Gastrocnemius medialis (tissue), 4 donors: ENCODE measurements at places on chromosomes 5 and 9. TPM values are rescaled to one million over a fixed set of nuclear protein-coding genes. Genes with fewer than 3 reads are reported as not detected.

- peak overlapping the region; percentile 73 for H3K27ac ChIP-seq
- H3K4me3 ChIP-seq = peak overlapping the region; percentile 68
Observed at GRCh38 chr5:10333154-10334006, 20.1 kb upstream of the MARCHF6 start.

DNA sequence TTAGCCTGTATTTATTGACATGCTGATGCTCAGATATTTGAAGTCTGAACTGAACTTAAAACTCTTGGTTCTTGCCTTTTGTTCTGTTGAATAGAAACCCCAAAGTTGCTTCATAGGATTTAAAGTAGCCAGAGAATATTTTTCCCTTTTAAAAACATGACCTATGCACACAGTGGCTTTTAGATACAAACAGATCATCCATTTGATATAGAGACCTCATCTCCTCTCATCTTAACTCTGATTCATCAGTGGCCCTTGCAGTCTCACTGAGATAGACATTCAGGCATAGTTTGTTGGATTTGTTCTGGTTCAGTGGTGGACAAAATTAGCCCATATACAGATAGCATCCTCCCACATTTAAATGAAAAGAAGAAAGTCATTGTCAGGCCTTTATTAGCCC, 43.5 kb upstream of the PJA2 start:
- H3K4me3 ChIP-seq = no peak overlapping the region
- H3K4me1 ChIP-seq = no peaks in the 10 kb centered on the region
- H3K27ac ChIP-seq = no peak overlapping the region
- no peak for DNase-seq

DNA sequence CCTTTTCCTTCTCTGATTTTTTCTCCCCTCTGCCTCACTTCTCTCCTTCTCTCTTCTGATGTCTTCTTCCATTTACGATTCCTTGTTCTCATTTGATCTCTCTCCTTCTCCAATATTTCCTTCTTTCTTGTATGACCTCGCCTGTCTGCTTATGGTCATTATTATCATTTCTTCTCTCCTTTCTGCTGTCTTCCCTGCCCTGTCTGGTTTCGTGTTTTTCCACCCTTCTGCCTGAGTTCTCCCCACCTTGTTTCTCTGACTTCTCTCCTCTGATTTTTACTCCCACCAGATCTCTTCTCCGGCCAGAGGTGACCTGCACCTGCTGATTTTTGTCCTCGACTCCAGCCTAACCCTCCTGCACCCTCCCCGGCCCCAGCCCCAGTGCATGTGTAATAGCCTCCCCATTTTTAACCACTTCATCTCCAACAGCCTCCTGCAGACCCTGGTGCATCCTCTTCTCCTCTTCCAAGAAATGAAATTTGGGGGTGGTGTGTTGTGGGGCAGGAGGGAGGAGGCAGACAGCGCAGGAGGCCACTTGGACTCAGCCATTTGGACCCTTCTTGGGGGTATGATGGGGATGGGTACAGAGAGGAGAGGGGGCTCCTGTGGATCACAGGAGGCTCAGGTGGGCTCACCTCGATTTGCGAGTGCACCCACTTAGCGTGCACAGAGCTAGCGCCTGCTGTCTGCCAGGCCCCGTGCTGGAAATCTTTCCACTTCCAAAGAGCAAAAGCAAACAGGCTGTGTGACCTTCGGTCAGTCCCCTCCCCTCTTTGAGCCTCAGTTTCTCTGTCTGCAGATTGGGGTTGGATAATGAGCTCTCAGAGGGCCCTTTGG, 32.5 kb downstream of the GSN start:
- peak overlapping the region; percentile 58 for H3K4me3 ChIP-seq
- peaks cover 36% of the 10 kb centered on the region for H3K36me3 ChIP-seq
- H3K27me3 ChIP-seq = no peaks in the 10 kb centered on the region
- no peak for DNase-seq
- H3K27ac ChIP-seq = peak overlapping the region; percentile 69

DNA sequence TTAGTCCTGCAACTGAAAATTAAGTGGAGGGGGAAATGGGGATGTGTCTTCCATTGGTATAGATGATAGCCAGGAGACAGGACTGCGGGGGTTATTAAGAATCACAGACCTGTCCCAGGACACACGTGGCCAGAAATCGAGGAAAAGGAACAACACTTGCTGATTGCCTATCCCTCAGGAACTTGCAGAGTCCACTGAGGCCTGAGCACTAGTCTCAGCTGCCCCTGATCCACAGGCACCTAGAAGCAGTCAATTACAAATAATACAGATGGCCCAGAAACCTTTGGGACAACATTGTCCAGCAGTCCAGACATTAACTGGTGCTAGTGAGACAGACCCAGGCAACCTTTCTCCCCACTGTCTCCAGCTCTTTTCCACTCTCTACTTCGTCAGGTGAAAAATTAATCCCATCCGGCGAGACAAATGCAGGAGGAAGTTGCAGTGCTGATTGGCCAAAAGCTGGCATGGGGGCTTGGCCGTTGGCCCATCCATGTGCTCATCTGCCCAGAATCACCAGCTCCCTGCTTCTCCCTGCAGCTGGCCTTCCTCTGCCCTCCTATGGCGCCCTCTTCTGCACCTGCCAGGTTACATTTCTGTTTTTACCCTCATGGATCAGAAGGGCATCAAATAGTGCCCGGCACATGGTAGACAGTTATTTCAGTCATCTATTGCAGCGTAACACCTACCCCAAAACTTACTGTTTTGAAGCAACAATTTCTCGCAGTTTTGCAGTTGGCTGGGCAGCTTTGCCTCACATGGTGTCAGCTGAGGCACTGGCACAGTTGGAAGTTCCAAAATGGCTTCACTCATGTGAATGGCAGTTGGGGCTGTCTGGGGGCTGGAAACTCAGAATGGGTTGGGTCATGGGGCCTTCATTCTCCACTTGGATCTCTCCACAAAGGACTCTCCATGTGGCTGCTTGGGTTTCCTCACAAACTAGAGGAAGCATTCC, 3.6 kb upstream of the B4GALT1 start:
- H3K36me3 ChIP-seq = no peaks in the 10 kb centered on the region
- H3K4me3 ChIP-seq = no peak overlapping the region
- peak; percentile 55 for DNase-seq
- peaks cover 13% of the 10 kb centered on the region for H3K4me1 ChIP-seq

DNA sequence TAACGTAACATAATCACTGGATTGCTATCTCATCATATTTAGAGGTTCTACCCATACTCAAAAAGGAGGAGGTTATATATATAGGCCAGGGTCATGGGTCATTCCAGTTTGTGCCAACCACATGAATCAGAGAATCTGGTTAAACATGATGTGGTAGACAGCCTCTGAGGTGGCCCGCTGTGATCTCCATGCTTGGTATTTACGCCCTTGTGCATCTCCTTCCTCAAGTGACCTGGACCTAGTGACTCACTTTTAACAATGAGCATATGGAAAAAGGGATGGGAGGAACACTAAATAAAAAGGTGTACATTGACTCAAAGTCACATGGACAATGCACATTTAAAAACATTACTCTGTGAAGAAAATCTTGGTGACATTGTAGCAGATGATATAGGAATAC, 77.7 kb upstream of the CTNND2 start:
- no peaks in the 10 kb centered on the region for H3K4me1 ChIP-seq
- DNase-seq = no peak
- H3K27ac ChIP-seq = no peak overlapping the region
- H3K4me3 ChIP-seq = no peak overlapping the region
- no peaks in the 10 kb centered on the region for H3K36me3 ChIP-seq
- H3K27me3 ChIP-seq = no peaks in the 10 kb centered on the region

DNA sequence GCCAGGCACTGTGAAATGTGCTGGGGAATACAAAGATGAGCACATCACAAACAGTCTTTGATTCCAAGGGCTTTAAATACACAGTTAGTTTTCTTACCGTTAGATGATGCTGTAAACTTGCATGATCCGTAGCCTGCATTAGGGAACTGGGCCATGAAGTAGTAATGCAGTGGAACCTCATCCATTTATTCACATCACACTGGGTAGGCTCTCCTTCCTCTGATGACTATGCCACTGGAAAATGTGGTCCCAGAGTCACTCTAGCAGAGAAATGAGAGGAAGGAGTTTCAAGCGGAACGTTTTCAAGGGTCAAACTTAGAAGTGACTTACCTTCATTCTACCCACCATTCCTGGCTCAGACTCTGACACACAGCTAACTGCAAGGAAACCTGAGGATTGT, 26.4 kb downstream of the ZFAND5 start:
- H3K4me3 ChIP-seq = no peak overlapping the region
- H3K4me1 ChIP-seq = no peaks in the 10 kb centered on the region
- no peaks in the 10 kb centered on the region for H3K36me3 ChIP-seq
- DNase-seq = no peak

GRCh38 chr9:17988489-17988888, 409.6 kb downstream of the SH3GL2 start:
- no peak overlapping the region for H3K27ac ChIP-seq
- no peaks in the 10 kb centered on the region for H3K27me3 ChIP-seq
- no peaks in the 10 kb centered on the region for H3K4me1 ChIP-seq

GRCh38 chr9:117523531-117524153, 108.8 kb upstream of the ASTN2 start:
- no peaks in the 10 kb centered on the region for H3K4me1 ChIP-seq
- no peak overlapping the region for H3K4me3 ChIP-seq
- DNase-seq = no peak
- no peak overlapping the region for H3K27ac ChIP-seq
- no peaks in the 10 kb centered on the region for H3K36me3 ChIP-seq

DNA sequence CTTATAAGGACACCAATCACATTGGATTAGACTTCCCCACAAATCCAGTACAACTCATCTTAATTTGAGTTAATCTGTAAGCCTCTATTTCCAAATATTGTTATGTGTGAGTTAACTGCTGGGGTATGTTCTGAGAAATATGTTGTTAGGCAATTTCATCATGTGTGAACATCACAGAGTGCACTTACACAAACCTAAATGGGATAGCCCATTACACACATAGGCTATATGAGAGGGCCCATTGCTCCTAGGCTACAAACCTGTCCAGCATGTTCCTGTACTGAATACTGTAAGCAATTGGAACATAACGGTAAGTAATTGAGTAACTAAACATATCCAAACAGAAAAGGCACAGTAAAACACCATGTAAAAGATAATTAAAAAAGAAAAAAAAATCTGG, 19.1 kb upstream of the ARSI start:
- H3K4me1 ChIP-seq = peaks cover 9% of the 10 kb centered on the region
- no peak for DNase-seq
- H3K36me3 ChIP-seq = no peaks in the 10 kb centered on the region

GRCh38 chr9:71791875-71792274, 23.6 kb upstream of the CEMIP2 start:
- no peaks in the 10 kb centered on the region for H3K4me1 ChIP-seq
- no peak overlapping the region for H3K27ac ChIP-seq
- DNase-seq = no peak
- H3K4me3 ChIP-seq = no peak overlapping the region

GRCh38 chr9:128009639-128010038, 28.9 kb upstream of the EEIG1 start:
- H3K4me3 ChIP-seq = no peak overlapping the region
- H3K27me3 ChIP-seq = no peaks in the 10 kb centered on the region
- H3K27ac ChIP-seq = no peak overlapping the region
- H3K36me3 ChIP-seq = no peaks in the 10 kb centered on the region
- no peaks in the 10 kb centered on the region for H3K4me1 ChIP-seq

DNA sequence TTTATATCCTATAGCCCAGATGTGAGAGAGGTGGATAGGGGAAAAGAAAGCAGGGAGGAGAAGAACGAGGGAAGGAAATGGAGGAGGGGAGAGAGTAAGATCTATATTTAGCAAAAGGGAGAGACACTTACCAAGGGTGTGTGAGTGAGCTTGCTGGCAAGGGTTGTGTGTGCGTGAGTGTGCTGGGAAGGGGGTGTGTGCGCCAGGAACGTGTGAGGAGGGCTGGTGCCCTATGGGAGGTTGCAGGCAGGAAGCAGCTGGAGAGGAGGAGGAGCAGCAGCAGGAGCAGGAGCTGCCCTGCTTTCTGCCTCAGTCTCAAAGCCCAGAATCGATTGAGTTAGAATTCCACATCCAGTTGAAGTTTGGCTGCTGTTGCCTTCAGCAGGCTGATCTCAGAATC, 148.3 kb upstream of the RUSC2 start:
- peak overlapping the region; percentile 89 for H3K27ac ChIP-seq
- H3K4me1 ChIP-seq = peaks cover 42% of the 10 kb centered on the region
- peak overlapping the region; percentile 15 for H3K4me3 ChIP-seq
- DNase-seq = peak; percentile 83
- no peaks in the 10 kb centered on the region for H3K27me3 ChIP-seq

DNA sequence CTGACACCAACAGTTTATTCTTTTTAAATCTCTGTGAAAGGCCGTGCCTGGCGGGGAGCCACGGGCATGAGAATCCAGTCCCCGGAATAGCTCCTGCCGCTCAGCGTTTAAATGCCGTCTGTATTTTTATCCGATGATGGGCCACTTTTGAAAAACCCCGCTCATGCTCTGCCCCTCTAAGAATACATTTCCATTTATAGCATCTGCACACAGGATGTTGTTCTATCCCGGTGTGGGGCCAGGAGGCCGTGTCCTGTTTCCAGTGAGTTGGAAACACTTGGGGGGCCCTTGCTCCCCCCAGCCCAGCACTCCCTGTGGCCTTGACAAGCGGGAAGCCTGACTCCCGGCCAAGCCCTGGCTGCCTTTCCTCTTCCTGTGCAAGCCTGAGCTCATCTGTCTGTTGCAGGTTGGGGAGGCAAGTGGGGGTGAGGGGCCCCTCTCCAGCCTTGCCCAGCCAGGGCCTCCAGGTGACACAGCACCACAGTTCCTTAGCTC, 39.0 kb downstream of the ERGIC1 start:
- peak; percentile 92 for DNase-seq
- no peaks in the 10 kb centered on the region for H3K36me3 ChIP-seq
- H3K4me1 ChIP-seq = peaks cover 70% of the 10 kb centered on the region
- H3K4me3 ChIP-seq = peak overlapping the region; percentile 6
- peak overlapping the region; percentile 91 for H3K27ac ChIP-seq

GRCh38 chr9:127447416-127448111, 3.6 kb downstream of the RPL12 start:
- peaks cover 26% of the 10 kb centered on the region for H3K4me1 ChIP-seq
- H3K27ac ChIP-seq = peak overlapping the region; percentile 94

- no peaks in the 10 kb centered on the region for H3K27me3 ChIP-seq
- H3K36me3 ChIP-seq = no peaks in the 10 kb centered on the region
- no peak overlapping the region for H3K27ac ChIP-seq
- H3K4me1 ChIP-seq = no peaks in the 10 kb centered on the region
- DNase-seq = no peak
Observed at GRCh38 chr5:157877821-157878220, 18.9 kb upstream of the CLINT1 start.

The CLINT1 gene
- total RNA-seq = 87.3 TPM

The SPINK7 gene
- total RNA-seq = not detected

The IFNB1 gene
- total RNA-seq = not detected

The C7 gene
- 5.4 TPM for total RNA-seq

The GPR151 gene
- total RNA-seq = not detected

The REEP2 gene
- total RNA-seq = 1.2 TPM

The CCL27 gene
- not detected for total RNA-seq

The CCDC192 gene
- total RNA-seq = not detected

The SV2C gene
- total RNA-seq = not detected

The PIK3R1 gene
- total RNA-seq = 97.6 TPM
